ENCODE measurements at places on chromosomes 5 and 9. TPM values are rescaled to one million over a fixed set of nuclear protein-coding genes. Genes with fewer than 3 reads are reported as not detected.

FOXD4L3 gene
- 0.36 TPM for total RNA-seq

INSL6 gene
- total RNA-seq = not detected

GRCh38 chr5:69484891-69485290 is 7.7 kb upstream of the OCLN start:
- DNase-seq = no peak

DNA sequence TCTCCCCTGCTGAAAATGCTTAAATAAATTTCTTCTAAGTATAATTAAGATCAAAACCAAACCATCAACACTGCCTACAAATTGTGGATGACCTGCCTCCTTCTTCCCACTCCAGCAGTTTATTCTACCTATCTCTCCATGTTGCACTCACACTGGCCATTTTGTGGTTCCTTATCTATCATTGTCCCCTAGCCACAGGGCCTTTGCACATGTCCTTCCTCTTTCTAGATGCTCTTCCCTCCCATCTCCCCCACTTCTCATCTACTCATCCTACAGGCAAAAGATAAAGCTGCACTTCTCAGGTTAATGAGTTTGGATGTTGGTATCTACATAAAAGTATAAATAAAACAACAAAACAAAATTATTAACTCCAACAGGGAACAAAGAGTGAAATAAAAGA is 70.6 kb upstream of the CCNG1 start:
- no peak for DNase-seq
